ENCODE measurements at places on chromosomes 2 and 18.
A peak's percentile ranks its signal among the peaks of the same experiment; 100 is the strongest.

GRCh38 chr2:215780907-215781685 lies 232.3 kb downstream of the MREG start:
- no peak for DNase-seq

DNA sequence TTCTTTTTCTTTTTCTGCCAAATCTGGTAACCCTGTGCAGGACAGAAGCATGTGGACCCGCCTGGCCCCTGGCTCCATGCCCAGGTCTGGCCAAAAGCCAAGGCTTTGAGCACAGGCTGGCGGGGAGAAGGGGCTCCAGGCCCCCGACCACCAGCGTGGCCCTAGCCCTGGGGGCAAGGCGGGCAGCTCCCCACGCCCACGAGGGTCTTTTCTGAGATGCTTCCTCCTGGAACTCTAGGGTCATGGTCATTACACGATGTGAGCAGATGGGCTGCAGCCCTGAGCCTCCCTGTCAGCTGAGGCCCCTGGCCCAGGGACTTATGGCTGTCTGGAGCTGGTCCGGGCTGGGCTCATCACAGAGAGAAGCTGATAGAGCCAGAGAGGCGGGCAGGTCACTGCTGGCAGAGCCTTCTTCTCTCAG lies 5.7 kb upstream of the OTOS start:
- DNase-seq: no peak

GRCh38 chr2:158130832-158131473 lies 29.3 kb downstream of the UPP2 start:
- DNase-seq: no peak

DNA sequence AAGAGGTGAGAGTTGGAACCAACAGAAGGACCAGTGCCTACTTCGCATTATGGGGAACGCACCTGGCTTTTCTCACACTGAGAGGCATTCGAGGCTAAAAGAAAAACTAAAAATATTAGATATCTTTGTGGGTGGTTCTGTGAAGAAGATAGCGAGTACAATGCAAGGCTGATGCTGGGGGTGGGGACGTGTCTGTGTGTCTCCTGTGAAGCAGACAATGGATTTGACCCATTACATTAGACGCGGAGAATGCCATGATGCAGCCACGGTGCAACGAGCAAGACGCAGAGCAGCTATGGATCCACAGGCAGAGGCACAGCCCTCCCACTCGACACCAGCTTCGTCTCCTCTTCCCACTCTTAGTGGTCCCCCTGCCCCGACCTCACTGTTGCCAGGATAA lies 61.0 kb downstream of the ADCY3 start:
- DNase-seq: no peak

- DNase-seq: no peak
These were observed 94.9 kb downstream of the RNF152 start for GRCh38 chr18:61797696-61798590.

- DNase-seq: no peak
These were observed 316.1 kb upstream of the MYT1L start for GRCh38 chr2:2647141-2647541.

DNA sequence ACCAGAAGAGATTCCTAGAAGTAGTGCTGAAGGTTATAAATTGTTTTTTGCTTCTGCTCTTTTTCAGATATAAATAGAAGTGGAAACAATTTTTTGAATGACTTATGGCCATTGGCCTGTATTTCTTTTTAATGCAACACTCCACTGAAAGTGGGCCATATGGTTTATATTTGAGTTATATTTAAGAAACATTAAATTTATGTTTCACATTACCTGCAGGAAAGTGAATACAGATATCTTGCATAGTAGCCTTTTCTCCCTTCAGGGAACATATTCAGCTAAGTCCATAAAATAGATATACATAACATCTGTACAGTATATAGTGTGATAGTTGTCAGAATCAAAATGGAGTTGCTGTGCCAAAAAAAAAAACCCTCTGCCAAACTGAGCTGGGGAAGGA lies 53.1 kb upstream of the EFEMP1 start:
- DNase-seq: no peak

DNA sequence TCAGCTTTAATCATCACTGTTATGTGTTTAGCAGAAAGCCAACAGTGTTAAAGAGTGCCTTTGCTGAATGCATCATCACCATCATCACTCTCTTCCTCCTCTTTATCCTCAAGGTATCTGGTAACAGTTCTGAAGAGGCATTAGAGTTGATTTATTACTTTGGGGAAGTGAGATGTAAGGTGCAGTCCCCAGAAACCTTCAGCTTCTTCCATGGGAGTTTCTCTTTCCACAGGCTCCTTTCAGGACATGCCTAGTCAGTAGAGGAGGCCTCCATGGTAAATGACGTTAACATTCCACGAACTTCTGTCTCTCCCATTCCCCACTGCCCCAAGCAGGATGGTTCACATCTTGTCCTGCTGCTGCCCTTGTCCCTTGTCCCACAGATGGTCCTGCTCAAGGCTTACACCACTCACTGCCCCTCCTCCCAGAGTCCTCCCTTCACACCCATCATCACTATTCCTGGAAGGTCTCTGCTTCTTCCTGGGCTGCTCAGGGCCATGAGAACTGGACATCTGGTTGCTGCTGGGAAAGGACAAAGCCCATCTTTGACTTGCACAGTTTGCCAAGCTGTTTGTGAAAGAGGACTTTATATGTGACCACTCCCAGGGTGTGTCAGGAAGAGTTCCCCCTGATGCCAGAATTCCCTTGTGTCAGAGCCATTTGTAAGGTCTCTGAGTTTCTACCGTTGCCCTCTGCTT lies 5.3 kb upstream of the REG1A start:
- no peak for DNase-seq

GRCh38 chr2:234579231-234579962 lies 82.5 kb upstream of the ARL4C start:
- peak; percentile 34 for DNase-seq

GRCh38 chr2:239898292-239898925 lies 126.7 kb downstream of the NDUFA10 start:
- DNase-seq: no peak

- DNase-seq: no peak
These were observed 836 bp downstream of the STK11IP start for GRCh38 chr2:219598308-219599078.

DNA sequence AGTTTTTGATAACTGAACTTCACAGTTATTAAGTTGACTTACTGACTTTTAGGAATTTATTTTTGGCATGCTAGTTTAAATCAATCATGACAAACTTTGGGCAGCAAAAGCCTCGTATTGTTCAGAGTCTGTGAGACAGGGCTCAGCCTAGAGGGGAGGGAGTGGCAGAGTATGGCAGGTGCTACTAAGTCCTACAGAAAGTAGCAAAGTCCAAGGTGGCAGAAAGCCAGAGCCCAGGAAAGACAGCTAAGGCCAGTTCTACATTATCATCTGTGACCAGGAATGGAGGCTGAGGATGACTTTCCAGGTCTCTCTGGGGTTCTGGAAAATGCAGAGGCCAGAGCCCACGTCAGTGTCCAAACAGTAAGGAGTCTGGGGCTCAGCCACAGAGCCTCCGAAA lies 34.2 kb downstream of the CHST10 start:
- DNase-seq: no peak

DNA sequence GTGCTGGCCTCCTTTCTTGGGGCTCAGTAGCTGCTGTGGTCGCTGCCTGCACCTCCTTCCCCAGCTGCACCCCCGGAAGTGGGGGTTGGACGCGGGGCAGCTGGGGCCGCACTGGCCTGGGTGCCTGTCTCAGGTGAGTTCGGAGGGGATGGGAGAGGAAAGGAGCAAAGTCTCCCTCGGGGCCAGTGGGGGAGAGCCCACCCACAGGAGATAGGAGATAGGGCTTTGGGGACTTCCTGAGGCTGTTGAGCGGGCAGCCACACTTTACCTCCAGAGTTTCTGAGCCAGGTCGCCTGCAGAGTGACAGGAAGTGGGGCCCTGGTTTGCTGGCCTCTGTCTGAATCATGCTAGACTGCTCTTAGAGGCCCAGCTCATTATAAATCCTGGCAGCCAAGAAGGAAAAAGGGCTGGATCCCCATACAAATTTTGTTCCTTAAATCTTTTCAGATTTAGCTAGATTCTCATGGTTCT lies 8.1 kb downstream of the MBP start:
- DNase-seq: no peak

GRCh38 chr18:79442508-79443221 lies 46.9 kb downstream of the NFATC1 start:
- DNase-seq: peak; percentile 60

DNA sequence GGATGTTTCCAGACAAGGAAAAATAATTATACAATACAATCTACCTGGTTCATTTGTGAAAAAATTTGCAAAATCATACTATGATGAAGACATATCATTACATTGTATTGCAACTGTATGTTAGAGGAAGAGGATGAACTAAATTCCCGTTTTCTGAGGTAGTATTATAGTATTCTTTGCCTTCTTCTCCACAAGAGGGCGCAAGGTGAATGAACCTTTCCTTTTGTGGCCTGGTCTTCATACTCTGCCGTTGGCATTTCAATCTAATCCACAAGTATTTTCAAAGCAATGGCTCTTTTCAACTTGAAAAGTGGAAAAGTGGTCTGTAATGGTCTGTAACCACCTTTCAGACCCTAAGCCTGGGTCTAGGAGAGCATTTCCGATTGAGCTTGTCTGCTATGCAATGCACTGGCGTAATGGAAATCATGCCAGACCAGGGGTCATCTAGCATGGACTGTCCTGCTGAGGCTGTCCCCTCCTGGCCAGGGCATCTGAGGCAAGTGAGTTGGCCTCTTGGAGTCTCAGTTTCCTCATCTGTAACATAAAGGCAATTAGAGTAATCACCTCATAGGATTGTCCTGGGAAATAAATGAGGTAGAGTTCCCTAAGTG lies 30.8 kb upstream of the ZNF396 start:
- DNase-seq: peak; percentile 71

- DNase-seq: no peak
These were observed 197.9 kb upstream of the HDAC4 start for GRCh38 chr2:239598732-239599090.

- DNase-seq: no peak
These were observed 50.9 kb upstream of the RGPD4 start for GRCh38 chr2:107775791-107776190.

DNA sequence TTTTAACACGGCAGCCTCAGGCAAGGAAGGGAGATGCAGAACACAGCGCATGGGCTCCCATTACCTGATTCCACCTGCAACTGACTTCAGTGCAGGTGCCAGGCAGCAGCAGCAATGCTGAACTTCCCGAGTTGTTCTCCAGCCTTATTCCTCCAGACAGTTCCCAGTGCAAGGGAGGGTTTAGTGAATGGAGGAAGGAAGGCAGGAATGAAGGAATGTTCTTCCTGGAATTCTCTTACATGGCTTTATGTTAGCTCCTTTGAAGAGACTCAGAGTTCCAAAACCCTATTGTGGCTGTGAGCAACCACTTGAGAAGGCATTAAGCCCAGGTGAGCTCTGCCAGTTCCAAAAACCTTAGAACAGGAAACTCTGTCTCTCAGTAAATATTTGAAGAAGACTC lies 45.5 kb downstream of the SERPINB7 start:
- DNase-seq: no peak

GRCh38 chr2:14081521-14081920 lies 551.0 kb upstream of the LRATD1 start:
- DNase-seq: no peak

DNA sequence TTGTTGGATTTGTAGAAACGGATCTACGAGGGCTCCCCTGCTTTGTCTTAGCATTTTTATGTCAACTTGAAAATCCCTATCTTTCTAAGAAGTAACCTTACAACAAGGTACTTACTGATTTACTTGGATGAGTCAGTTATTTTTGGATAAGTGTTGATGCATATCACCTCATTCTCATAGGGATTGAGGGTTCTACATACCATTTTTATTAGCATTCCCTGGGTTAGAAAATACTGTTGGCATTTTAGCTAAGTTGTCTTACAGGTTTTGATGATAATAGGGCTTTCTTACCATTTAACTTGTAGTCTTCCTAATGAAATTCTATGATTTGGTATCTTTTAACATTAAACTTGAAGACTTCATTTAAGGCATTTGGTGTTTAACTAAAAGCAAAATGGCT lies 125.2 kb downstream of the UBE2E3 start:
- no peak for DNase-seq

GRCh38 chr18:4450065-4450658 lies 4.9 kb downstream of the DLGAP1 start:
- DNase-seq: no peak

All from AG10803 (cell line).